Esophagus muscularis mucosa (tissue), 4 donors: ENCODE measurements at places on chromosomes 11 and 22. TPM values are rescaled to one million over a fixed set of nuclear protein-coding genes. Genes with fewer than 3 reads are reported as not detected.

DNA sequence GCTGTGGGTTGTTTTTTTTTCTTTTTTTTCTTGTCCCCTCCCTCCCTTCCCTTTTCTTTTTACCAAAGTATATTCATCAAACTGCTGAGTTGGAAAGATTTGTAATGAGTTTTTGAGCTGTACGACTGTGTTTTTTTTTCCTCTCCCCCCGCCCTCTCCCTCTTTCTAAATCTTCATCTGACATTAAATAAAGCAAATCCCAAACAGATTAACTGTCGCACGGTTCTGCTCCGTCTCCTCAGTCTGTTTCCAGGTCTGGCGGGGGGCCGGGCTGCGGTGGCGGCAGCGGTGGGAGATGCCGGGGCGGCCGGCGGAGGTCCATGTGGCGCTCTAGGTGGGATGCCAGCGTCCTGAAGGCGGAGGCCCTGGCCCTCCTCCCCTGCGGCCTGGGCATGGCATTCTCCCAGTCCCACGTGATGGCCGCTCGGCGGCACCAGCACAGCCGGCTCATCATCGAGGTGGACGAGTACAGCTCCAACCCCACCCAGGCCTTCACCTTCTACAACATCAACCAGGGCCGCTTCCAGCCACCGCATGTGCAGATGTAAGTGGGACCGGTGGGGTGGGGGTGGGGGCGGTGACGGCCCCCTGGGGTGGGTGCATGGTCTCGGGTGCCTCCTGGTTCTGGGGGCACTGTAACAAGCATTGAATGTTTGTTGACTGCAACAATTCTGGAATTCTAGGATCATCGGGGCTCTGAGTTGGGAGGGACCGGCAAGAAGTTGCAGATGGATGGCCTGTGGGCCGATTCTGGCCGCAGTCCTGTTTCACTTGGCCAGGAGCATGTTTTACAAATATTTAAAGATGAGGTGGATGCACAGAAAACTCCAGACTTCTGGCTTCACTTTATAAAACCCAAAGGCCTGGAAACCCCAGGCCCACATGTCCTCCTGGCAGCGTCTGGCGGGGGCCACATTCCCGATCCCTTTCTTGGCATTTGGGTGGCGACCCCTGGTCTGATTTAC is 13.1 kb downstream of the MPPED1 start:
- no peak for DNase-seq

- peak; percentile 74 for DNase-seq
Observed at GRCh38 chr11:133122256-133122655, 410.0 kb downstream of the OPCML start.

DNA sequence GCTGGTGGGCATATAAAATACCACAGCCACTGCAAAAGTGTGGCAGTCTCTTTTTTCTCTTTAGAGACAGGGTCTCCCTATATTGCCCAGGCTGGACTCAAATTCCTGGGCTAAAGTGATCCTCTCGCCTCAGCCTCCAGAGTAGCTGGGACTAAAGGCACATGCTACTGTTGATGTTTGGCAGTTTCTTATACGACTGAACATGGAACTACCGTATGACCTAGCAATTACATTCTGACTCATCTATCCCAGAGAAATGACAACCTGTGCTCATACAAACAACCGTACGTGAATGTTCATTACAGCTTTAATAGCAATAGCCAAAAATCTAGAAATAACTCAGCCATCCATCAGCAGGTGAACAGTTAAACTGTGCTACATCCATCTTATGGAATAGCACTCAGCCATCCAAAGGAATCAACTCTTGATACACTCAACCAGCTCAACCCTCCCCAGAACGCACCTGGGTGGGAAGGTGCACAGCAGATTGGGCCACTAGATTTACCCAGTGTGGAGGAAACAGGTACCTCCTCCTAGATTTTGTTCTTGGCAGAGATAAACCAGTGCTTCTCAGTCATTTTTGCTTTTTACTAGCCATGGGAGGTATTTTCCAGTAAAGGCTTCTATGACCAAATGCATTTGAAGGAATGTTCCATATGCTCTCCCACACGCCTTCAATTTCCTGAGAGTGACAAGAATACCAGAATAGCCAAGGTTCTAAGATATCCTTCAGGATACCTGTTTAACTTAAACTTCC is 130.5 kb downstream of the MED15 start:
- no peak for DNase-seq

DNA sequence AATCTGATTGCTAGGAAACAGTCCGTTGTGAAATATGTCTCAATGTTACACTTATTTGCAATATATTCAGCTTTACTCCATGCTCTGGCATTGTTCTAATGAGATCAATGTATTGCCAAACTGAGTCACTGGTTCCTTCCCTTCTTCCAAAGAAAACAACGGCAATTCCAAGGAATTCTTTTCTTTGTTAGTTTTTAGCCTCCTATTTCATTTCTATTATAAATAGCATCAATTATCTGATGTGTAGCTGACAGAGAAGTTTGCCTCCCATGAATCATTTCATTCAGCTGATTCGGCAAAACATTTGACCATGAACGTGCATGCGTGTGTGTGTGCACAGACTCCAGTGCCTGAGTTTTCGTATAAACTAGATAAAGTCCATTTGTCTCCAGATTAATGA is 346.8 kb downstream of the ETS1 start:
- no peak for DNase-seq

GRCh38 chr11:130782361-130783222 is 133.7 kb downstream of the SNX19 start:
- peak; percentile 92 for DNase-seq

- DNase-seq: peak; percentile 82
Observed at GRCh38 chr22:47748957-47749356, 986.5 kb downstream of the TBC1D22A start.

DNA sequence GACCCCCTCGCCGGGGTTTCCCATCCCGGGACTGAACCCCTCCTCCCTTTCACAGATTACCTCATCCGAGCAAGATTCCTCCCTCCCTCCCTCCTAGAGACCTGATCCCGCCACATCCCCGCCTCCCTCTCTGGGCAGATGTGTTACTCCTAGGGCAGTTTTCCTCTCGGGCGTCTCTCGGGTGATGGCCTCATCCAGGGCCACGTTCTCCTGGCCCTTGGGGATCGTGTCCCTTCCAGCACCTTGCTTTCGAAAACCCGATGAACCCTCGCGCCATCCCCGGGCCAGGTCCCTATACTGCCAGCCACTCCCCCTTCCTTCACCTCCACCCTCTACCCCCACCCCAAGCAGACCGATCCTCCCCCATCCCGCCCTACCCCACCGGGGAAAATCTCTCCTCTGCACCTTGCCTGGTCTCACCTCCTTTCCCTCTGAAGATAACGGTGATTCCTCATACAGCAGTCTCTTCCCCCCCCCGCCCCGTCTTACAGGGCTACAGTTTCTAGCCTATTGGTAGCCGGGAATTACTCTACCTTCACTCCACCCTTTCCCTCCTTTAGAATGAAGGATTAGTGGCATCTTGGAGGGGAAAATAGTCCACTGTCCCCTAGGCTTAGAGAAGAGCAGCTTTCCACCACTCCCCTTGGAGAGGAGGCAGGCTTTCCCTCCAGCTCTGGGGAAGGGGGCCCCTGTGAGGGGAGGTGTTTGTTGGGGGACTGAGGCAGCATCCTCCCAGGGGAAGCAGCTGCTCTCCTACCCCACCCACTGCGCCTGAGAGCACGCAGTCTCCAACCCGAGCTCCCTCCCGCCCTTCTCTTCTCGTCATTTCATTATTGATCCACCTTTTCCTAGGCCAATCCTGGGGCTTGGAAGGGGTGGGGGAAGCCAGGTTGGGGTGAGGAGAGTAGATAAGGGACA is 1.2 kb downstream of the KMT2A start:
- DNase-seq: no peak

- DNase-seq: no peak
Observed at GRCh38 chr11:70682056-70682455, 283.7 kb downstream of the CTTN start.

DNA sequence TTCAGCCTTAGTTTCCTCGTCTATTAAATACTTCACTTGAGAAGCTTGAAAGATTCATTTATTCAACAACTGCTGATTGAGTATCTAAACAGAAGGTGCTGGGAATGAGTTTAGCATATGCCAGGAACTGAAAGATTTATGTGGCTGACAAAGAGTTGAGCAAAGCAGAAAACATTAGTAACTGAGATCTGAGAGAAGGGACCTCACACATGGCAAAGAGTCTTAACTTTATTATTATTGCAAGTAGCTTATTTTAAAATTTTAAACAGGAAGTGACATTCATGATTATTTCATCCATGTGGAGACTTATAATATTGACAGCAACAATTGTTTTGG is 133.6 kb downstream of the CASP12 start:
- no peak for DNase-seq

GRCh38 chr11:33869481-33870422 is 22.1 kb downstream of the LMO2 start:
- no peak for DNase-seq

- DNase-seq: no peak
Observed at GRCh38 chr11:72327606-72328005, 83.6 kb upstream of the PHOX2A start.

- no peak for DNase-seq
Observed at GRCh38 chr11:76225122-76225611, 18.9 kb upstream of the WNT11 start.

- DNase-seq: no peak
Observed at GRCh38 chr11:119021631-119022030, 3.1 kb downstream of the TRAPPC4 start.

DNA sequence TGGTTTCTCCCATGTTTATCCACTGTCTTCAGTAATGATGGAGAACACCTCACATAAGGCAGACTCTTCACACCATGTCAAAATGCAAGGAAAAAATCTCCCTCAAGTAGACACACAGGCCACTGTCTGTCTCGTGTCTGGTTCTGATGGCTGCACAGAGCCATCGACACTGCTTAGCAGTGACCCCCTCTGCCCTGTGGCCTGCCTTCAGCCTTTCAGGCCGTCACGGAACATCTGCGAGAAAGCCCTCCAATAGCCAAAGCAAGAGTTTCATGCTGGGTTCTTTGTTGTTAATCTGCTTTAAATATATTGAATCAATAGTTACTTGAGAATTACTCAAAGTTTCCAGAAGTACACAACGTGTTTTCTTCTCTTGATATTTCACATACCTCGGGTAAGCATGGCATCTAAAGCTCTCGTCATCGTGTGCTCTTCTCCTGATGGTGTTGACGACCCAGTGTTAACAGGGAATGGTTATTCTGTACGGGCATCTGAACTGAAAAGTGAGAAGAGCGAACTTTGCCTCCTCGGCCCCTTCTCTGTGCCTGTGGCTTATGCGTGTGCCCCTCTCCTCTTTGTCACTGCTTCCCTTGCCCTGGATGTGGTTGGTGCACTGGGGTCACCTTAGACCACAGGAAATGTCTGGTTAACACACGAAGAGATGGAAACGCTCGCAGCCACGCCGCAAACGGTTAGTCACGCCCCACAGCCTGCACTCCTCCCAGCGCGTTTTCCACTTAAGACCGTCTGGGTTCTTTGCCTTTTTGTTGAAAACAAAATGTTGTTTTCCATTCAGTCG is 33.4 kb upstream of the CTTN start:
- peak; percentile 70 for DNase-seq

GRCh38 chr11:122933416-122933815 is 48.2 kb downstream of the BSX start:
- no peak for DNase-seq

GRCh38 chr11:22432291-22433093 is 94.3 kb downstream of the SLC17A6 start:
- DNase-seq: no peak

DNA sequence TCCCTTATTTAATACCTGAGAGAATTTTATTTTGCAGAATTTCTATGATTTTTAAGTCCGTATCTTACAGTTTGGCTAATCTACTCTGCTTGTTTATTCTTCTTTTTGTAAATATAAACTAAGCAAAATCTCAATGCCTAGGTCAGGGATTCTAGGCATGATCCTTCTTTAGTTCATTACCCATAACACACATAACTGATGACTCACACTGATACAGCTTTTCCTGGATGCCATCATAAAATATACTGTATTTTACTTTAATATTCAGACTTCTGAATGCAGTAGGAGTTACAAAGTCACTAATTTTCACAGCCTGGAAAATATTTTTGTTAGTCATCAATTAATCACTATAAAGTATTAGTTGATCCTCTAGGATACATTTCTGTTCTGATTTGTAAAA is 898.2 kb upstream of the RAG2 start:
- DNase-seq: no peak

DNA sequence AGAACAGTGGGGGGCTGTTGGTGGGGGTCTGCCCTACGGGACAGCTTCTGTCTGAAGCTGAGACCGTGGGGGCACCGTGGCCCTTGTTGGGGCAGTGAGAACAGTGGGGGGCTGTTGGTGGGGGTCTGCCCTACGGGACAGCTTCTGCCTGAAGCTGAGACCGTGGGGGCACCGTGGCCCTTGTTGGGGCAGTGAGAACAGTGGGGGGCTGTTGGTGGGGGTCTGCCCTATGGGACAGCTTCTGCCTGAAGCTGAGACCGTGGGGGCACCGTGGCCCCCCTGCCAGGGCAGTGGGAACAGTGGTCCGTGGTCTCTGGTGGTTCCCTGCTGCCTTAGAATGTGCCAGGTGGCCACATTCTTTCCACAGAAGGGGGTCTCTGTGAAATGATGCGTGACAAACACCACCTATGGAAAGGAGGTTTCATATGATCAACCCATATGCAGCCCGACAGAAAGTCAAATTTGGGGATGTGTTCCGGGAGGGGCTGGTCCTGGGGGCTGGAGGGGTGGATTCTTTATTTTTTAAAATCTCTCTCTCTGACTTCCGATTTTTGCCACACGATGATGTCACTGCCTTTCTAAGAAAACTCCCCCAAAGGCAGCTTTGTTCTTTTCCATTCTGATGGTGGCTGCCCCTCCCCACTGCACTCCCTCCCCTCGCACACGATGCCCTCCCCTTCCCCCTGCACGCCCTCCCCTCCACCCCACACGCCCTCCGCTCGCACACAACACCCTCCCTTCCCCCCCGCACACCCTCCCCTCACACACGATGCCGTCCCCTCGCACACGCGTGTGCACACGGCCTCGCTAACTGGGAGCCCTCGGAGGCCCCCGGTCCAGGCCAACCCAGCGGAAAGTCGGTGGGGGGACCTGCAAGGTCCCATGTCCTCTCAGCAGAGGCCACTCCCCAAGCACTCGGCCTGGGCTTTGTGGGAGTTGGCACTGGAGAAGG is 1186.5 kb downstream of the BRD1 start:
- no peak for DNase-seq

DNA sequence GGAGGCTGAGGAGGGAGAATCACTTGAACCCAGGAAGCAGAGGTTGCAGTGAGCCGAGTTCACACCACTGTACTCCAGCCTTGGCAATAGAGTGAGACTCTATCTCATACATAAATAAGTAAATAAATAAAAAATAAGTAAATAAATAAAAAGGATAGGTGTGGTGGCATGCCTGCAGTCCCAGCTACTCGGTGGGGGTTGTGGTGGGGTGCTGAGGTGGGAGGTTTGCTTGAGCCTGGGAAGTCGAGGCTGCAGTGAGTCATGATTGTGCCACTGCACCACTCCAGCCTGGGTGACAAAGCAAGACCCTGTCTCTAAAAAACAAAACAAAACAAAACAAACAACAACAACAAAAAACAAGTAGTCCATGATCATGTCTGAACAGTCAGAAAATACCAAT is 3.1 kb downstream of the LARGE2 start:
- no peak for DNase-seq

APOA5 gene
- total RNA-seq: not detected

CHCHD10 gene
- total RNA-seq: 97.7 TPM

SIPA1 gene
- total RNA-seq: 42.1 TPM

GALR3 gene
- not detected for total RNA-seq

VSIG10L2 gene
- total RNA-seq: 0.39 TPM

CTNND1 gene
- total RNA-seq: 82.3 TPM

PTPN5 gene
- 3.6 TPM for total RNA-seq

TMEM86A gene
- total RNA-seq: 3.6 TPM

APLNR gene
- total RNA-seq: 1.7 TPM

FAM180B gene
- 0.80 TPM for total RNA-seq

RAB1B gene
- total RNA-seq: 157 TPM
